Mammary epithelial cell (primary cell): ENCODE measurements at places on chromosomes 1 and 21. TPM values are rescaled to one million over a fixed set of nuclear protein-coding genes. Genes with fewer than 3 reads are reported as not detected.

- DNase-seq, result no peak
Measured at GRCh38 chr1:186754542-186755145, 74.1 kb upstream of the PLA2G4A start.

DNA sequence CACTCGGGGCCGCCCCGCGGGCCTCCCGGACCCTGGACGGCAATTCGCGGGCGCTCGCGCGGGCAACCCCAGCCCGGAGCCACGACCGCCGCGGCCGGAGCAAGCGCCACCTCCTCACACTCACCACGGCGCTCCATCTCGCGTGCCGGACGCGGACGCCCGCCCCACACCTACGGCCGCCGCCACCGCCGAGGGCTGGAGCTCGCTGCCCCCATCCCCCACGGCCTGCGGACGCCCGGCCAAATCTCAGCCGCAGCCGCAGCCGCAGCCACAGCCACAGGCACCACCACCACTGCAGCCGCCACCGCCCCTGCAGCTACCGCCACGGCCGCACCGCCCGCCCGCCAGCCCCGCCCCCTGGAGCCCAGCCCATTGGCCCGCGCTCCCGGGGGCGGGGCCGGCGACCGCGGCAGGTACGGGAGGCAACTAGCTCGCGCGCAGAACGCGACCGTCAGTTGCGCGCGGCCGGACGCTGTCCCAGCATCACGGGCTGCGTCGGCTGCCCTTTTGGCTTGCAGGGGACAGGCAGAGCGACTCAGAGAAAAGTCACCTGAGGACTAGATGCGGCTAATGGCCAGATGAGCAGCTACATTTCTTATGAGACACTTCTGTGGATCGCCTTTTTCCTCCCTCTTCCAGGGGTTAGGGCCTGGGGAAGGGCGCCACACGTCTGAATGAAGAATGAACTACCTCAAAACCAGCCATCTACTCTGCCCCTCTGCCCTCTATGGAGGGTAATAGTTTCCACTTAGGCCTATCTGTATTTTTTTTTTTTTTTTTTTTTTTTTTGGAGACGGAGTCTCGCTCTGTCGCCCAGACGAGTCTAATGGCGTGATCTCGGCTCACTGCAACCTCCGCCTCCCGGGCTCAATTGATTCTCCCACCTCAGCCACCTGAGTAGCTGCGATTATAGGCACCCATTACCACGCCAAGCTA is at the start of gene ARHGAP29:
Gene ARHGAP29, minus strand, starts transcription at position 294 of the 936 bp plus-strand sequence. CDS start 5,973 bp downstream, outside the sequence.
- peak; percentile 83 for DNase-seq

Gene SFN
- 2,641 TPM for polyA plus RNA-seq

DNA sequence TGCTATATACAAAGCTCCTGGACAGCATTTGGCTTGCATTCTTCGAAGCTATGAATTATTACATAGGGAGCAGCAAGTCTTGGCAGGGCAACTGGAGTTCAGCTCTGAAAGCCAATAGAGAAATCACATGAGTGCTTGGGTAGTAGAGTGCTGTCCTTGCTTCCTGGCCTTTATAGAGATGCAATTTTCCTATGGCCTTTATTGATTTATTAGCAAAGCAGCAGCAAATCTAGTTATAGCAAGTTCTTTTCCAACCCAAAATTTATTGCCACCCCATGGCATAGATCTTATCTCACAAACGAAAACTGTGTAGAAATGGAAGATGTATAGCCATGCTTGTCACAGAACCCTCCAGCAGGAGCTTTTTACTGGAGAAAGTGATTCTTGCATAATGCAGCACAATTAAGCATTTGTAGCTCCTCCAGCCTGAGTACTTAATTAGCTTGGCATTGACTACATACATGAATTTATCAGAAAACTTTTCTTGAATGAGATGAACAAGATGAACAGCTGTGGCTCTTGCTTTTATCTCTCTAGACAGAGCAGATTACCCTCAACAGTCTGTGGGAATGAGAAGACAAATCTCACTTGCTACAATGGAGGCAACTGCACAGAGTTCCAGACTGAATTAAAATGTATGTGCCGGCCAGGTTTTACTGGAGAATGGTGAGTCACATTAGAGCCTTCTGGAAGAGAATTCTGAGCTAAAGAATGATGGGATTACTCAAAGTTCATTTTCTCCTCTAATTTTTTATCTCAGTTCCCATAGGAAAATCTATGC is 170.1 kb downstream of the CRB1 start:
- no peak for DNase-seq

Gene GADD45A
- polyA plus RNA-seq, result 75.5 TPM

DNA sequence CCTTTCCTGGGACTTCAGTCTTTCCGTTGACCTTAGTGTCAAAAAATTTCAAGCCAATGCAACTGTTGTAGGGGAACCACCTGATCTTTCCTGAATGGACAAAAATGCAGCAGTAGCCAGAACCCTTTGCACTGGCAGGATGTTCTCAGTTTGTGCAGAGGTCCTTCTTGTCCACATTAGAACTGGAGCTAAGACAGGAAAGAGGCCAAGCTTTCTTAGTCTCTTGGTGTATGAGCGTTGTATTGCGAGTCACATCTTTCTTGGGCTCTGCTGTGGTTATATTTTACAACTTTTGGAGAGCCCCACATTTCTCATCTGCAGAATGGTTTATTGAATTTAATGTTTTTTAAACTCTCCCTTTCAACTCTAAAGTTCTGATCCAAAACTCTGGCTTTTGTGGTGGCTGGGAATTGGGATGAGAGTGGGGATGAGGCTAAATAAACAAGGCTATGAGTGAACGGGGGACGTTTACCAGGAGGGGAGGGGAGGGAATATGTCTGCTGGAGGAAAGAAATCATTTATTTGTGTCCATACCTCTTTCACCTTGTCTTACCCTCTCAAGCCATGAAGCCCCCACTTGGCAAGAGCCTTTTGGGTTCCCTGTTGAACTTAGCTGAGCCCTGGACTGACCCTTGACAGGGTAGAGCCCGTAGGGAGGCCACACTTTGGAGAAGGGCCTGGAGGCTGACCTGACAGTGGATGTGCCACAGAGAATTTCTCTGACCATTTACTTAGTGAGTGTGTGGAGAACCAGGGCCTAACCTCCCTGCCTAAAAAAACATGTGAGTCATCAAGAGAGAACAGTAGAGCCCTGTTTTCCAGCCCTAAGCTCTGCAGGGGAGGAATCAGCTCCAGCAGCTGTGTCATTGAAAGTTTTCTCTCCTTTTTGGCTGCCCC is 586 bp downstream of the CHI3L2 start:
- DNase-seq, result peak; percentile 87

Gene HOOK1
- polyA plus RNA-seq, result 1.9 TPM

- peak; percentile 78 for DNase-seq
Measured at GRCh38 chr1:150009604-150010392, 728 bp downstream of the OTUD7B start.

Gene INKA2
- polyA plus RNA-seq, result 2.1 TPM

GRCh38 chr1:172357753-172358385 is 62.6 kb upstream of the C1orf105 start:
- no peak for DNase-seq

GRCh38 chr1:115536279-115536816 is 105.4 kb upstream of the VANGL1 start:
- DNase-seq, result peak; percentile 57

Gene TRIM33
- polyA plus RNA-seq, result 16.4 TPM

DNA sequence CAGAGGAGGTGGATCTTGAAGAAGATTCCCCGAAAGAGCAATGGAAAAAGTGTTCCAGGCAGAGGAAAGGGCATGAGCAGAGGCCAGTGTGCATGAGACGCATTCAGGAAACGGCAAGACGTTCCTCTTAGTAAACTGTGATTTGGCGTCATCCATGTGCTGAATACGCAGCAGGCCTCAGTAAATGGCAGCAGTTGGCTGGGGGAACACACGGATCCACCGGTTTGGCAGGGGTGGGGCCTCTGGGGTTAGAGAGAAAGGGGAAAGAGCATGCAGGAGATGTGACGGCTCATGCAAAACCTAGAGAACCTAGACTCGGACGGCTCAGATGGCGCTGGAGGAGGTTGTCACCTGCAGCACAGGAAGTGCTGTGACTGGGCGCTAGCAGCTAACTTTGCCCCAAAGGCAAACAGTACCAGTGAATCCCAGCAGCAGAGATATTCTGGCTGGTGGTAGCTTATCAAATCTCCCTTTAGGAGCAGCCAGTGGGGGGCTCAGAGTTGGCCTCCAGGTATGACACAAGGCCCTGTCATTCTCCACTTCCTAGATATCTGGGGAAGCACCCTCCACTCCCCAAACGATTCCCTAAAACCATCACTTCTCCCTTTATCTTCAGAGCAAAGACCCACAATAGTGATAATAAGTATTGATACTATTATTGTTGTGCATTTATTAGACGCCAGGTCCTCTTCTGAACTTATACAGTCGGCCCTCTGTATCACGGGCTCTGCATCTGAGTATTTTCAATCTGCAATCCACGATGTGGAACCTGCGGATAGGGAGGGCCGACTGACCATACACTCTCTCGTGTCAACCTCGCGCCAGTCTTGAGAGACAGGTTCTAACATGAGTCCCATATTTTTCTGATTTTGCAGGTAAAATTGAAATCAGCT is 7.6 kb downstream of the LAPTM5 start:
- no peak for DNase-seq

GRCh38 chr1:15028616-15029015 is 124.9 kb upstream of the TMEM51 start:
- DNase-seq, result no peak

Gene TLR5
- polyA plus RNA-seq, result 1.1 TPM
